Activated T-cell treated with anti-CD3 and anti-CD28 coated beads, Interleukin-2, amount 50 U/mL, for 1 hour (primary cell): ENCODE measurements at places on chromosomes 7 and 10.

GRCh38 chr10:29109707-29110571 lies 178.9 kb upstream of the LYZL1 start:
- no peak for DNase-seq

DNA sequence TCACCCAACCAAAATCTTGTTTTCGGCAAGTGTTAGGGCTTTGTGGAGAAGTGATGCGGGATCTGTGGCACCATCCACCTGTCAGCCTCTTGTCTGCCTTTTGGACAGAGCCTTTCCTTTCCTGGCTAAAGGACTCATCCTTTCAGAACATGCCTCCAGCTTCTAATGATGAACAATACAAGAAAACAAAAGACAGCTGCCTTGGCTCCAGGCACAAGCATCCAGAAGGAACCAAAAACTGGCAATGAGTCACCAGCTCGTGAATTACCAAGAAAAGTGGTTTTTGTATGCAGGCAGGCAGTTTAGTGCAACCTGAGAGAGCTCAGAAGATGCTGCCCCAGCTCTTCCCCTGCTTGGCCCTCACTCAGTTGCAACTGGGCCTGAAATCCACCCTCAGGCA lies 84.6 kb upstream of the NAMPT start:
- no peak for DNase-seq

- no peak for DNase-seq
These were observed 150.4 kb downstream of the MAD1L1 start for GRCh38 chr7:2082139-2082998.

- no peak for DNase-seq
These were observed 32.1 kb upstream of the GNA12 start for GRCh38 chr7:2876031-2876731.

DNA sequence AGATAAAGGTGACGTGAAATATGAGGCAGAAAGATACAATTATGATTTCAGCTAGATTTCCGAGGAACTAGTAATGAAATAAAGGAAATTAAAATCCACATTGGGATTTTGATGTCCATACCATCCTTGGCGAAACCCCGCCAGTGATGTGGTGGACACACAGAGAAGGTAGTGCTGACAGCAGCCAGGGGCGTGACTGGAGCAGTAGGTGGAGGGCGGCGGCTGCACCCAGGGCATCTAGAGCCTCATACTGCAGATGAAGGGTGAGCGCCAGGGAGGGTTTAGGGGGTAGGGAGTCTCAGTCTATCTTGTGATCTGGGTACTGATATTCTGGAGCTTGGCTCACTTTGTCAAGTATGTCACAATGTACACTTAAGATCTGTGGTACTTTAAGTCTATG lies 855.5 kb upstream of the POM121L12 start:
- DNase-seq = no peak

DNA sequence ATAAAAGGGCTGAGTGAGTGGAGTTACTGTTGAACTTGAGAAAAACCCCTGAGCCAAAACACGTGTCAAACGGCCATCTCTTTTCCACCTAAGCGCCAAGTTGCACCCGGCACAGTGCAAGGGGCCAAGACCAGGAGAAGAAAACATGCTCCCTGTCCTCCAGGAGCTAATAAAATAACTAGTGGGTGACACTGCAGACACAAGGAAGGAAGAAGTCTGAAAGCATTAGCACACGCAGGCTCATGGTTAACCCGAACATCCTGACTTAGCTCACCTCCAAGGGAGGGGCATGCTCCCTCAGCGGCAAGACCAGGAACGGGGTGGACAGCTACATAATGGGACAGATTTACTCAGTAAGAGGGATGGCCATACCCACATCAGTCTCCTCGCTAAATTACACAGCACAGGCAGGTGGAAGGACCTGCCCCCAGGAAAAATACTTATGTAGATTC lies 65.0 kb downstream of the PIP4K2A start:
- no peak for DNase-seq
